ENCODE measurements at places on chromosomes 6 and 20. TPM values are rescaled to one million over a fixed set of nuclear protein-coding genes. Genes with fewer than 3 reads are reported as not detected.

Gene RSPO3
- 0.94 TPM for total RNA-seq

Gene GRIK2
- 12.6 TPM for total RNA-seq

Gene NKX2-2
- total RNA-seq = not detected

Gene RNASET2
- 18.3 TPM for total RNA-seq

All from left cardiac atrium (tissue), 4 donors.